ENCODE measurements at places on chromosomes 4 and X.

DNA sequence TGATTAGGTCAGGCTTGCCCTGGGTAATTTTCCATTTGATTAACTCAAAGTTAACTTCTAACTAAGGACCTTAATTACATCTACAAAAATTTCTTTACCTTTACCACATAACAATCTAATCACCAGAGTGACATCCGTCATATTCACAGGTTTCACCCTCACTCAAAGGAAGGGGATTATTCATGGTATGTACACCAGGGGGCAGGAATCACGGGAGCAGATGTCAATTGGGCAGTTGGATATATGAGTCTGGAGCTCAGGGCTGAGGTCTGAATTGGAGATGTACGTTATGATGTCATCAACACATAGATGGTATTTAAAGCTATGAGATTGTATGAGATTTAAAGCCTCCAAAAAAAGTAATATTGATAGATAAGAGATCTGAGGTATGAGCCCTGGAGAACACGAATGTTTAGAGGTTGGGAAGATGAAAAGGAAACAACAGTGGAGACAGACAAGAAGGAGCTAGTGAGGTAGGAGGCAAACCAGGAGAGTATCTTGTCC lies 52.9 kb downstream of the PGRMC1 start:
- DNase-seq, result no peak

DNA sequence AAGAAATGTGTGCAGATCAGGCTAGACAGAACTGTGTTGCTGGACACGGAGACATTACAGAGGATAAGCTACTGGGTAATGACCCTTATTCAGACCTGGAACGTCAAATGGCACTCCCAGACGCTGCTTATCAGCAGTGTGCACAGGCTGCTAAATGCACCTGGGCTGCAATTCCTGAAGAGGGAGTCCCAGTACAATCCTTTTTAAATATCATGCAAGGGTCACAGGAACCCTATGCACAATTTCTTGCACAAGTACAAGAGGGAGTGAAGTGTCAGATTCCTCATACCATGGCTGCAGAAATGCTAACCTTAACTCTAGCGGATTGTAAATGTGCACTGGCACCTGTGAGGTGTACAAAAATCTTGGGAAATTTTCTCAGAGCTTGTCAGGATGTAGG lies 16.9 kb downstream of the SPIN2B start:
- DNase-seq, result no peak

DNA sequence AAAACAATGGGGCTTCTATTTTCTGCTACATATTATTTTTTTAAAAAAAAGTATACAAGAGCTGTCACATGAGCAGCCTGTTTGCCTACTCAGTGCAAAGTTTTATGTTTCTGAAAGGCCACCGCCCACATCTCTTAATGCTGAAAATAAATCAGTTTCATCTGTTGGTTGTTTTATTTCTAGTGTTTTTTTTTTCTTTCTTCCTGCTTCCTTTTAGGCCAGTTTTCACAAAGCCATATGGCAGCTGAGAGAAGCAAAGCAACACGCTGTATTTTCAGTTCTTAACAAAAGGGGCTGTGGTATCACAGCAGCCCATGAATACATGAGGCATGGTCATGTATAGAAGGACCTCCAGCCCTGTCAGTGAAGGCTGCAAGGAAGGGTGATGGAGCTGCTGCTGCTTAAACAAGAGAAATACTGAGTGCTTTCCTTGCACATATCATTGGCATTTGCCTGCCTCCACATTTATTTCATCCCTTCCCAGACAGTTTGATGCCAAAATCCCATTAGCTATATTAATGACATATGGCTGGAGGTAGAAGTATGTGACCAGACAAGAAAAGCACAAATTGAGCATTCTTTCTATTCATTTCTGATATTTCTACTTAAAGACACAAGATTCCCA lies 172.5 kb downstream of the PCDH18 start:
- no peak for DNase-seq

- no peak for DNase-seq
Observed at GRCh38 chr4:184896868-184897715, 71.3 kb upstream of the ACSL1 start.

- DNase-seq, result peak; percentile 79
Observed at GRCh38 chr4:118836301-118837120, 585 bp upstream of the SEC24D start.

DNA sequence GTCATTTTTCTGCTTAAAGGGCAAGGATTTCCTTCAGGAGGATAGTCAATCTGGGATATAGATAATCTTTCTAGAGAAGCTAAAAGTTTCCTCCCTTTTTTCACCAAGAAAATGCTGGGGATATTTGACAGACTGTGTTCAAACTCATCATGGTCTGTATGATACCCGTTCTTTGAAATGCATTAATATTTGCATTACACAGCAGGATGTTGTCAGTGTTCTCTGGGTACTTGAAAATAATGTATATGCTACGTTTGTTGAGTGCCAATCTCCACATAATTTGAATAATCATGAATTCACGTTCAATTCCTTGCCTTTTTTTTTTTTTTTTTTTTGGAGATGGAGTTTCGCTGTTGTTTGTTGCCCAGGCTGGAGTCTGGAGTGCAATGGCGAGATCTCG lies 18.0 kb upstream of the BMPR1B start:
- DNase-seq, result no peak

DNA sequence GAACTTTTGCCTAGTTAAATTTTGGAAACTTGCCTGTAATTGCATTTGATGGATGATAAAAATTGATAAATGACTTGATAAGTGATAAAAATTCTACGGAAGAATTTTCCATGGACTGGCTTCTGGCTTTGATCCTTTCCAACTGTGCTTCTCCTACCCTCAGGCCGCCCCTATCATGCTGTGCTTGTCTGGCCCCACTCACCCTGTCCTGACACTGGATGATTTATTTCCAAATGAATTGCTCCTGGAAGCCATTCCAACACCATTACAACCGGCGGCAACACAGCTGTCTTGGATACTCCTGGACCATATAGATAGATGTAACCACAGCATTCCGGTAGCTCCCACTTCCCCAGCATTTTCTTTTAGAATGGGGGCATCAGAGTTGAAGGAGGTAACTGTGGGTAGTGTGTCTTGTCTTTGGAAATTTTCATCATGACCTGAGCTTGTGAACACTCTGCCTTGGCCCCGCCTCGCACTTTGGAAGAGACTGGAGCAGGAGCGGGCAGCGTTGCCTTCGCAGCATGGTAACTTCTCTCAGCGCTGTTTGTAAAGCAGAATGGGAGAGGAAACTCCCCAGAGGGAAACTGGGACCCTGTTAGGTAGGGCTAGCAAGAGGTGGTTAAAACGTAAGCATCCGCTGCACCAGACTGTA lies 77.4 kb downstream of the TBL1X start:
- DNase-seq, result no peak

Measured in lung microvascular endothelial cell (primary cell).